ENCODE measurements at places on chromosomes 3 and 15.

GRCh38 chr15:97998307-97999071 lies 38.0 kb downstream of the ARRDC4 start:
- no peak for DNase-seq

DNA sequence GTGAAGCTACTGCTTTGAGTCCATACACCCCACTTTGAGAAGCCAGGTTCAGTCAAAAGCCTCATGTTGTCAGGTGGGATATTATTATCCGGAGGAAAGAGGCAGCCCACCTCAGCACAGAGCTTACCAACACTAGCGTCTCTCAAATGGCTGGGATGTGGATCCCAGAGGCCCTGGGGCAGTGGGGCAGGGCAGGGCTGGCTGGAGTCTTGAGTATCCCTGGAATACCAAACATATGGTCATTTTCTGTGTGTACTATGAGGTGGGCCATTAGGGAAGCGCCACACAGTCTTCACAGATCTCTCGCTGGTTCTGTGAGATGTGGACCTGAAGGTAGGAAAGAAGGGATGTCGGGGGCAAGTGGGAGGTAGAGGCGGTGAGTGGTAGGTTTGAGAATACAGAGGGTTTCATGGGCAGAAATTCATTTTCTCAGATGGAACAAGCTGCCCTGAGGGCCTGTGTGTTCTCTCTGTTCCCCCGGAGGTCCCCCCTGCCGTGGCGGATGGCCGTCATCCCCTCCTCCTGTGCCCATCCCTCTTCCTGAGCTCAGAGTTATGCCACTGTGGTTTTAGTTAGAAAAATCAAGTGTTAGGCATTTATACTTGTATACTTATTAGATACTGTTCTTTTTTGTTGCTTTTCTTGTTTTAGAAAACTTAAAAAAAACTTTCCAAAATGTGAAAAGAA lies 66.4 kb downstream of the USP13 start:
- DNase-seq: no peak

- no peak for DNase-seq
Observed at GRCh38 chr15:79872358-79873017, 24.3 kb downstream of the MTHFS start.

- DNase-seq: no peak
Observed at GRCh38 chr3:47444103-47444502, 31.6 kb downstream of the SCAP start.

DNA sequence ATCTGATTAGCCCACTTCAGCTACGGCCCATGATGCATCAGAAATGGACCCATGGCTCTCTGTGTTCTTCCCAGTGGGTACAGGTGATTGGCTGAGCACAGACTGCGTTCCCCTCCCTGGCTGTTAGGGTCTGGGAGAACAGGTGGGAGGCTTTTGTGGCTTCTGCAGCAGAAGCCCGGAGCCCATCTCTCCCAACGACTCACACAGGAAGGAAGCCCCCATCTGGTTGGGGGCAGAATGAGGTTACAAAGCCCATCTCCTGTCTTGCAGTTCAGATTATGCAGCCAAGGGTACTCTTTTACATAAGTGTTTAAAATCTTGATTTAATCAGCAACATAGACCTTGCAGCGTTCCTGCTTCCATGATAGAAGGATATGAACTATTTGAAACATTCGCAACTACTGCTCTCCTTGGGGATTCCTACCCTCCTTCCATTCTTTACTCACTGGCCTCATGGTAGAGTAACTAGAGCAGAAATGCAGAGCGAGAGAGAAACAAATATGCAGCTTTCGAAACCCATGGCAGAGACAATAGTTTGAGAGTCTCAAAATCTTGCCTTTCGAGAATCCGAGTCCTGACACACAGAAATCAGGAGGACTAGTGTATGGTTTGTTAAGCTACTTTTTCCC lies 291.3 kb downstream of the TLE3 start:
- no peak for DNase-seq

DNA sequence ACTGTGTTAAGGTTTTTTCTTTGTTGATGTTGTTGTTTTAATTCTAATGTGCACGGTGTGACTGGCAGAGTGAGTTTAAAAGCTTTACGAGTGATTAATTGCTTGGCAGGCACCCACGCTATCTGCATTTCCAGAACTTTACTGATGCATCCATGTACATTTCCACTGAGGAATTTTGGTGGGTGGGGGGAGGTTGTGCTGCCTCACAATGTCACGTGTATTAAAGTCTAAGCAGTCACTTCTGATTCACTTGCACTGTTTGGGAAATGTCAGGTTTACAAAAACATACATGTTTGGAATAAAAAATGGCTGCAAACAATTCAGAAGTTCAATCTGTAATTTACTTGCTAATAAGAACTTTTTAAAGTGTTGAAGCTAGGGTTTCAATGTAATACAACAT lies 38.5 kb upstream of the CTDSPL start:
- no peak for DNase-seq

- no peak for DNase-seq
Observed at GRCh38 chr3:43913036-43913948, 222.6 kb downstream of the ABHD5 start.

DNA sequence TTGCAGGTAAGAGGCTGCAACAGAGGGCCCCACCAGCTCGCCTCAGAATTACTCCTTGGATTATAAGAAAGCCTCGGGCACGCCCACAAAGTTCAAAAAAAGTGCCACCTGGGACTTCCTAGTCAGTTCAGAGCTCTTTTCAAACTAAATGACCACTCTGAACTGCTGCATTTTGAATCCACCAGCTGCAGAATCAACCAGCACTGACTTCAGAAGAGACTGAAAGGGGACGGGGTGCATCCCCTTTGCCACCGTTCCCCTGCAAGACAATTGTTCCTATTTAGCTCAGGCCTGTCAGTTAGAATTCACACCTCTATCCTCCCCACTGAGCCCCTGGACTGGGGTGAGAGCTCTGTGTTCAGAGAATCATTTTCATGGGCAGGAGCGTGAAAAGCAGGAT lies 181.4 kb upstream of the GADL1 start:
- no peak for DNase-seq

DNA sequence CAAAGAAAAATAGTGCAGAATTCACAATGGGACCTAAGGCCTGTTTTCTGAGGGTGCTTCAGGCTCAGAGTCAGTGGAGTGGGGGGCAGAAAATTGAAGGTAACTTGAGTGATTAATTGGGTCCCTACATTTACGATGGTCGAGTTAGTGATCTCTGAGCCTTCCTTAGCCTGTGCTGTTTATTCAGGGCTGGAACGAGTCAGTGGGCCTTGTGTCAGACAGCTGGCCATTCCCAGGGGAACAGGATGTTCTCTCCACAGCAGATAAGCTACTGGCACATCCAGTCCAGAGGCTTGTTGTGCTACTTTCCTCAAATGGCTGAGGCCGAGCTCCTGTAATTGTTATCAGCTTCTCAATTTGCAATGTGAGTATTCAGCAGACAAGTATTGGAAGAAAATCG lies 29.2 kb upstream of the CNTN3 start:
- no peak for DNase-seq

GRCh38 chr15:67456677-67457529 lies 64.0 kb upstream of the C15orf61 start:
- DNase-seq: peak; percentile 2

- no peak for DNase-seq
Observed at GRCh38 chr15:41932511-41933289, 38.8 kb upstream of the SPTBN5 start.

- no peak for DNase-seq
Observed at GRCh38 chr15:90901175-90902039, 1.7 kb upstream of the MAN2A2 start.

DNA sequence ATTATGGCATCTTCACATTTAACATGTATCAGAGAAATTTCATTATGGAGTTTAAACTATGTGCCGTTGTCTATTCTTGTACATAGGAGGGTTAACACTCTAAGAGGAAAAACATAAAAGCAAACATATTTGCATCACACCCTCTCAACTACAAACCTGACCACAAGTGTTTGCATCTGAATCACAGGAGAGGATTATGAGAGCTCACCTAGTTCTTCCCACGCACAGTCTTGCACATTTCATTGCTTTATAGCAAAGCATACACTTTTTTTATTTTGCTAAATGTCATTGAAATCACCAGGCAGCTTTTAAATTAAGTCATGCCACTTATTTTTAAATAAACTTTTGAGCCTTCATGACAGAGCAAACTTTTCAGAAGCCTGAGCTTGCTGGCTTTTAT lies 12.5 kb downstream of the TRAT1 start:
- no peak for DNase-seq

DNA sequence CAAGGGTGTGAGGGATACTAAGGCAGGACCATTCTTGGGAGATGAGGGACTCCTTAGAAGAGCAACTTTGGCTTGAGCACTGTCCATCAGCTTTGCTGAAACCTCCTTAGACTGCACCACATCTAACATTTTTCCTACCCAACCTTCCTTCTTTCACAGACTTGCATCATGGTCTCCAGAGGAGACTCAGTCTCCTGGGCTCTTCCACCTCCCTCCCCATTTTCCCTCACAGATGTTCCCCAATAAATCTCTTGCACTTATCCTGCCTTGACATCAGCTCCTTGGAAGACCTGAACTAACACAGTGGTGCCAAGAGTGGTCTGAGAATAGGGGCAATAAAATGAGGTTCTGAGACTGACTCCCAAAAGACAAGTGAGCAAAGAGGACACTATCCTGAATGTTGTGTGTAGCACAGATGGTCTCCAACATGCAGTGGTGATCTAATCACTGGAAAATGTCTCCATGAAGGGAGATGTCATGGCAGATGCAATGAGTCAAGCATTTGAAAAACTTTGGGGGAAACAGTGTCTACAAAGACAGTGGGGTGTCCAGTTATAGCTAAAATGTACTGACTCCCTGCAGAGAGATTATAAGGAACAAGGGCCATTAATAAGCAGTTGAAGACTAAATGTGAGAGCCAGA lies 26.0 kb upstream of the BOC start:
- DNase-seq: no peak

DNA sequence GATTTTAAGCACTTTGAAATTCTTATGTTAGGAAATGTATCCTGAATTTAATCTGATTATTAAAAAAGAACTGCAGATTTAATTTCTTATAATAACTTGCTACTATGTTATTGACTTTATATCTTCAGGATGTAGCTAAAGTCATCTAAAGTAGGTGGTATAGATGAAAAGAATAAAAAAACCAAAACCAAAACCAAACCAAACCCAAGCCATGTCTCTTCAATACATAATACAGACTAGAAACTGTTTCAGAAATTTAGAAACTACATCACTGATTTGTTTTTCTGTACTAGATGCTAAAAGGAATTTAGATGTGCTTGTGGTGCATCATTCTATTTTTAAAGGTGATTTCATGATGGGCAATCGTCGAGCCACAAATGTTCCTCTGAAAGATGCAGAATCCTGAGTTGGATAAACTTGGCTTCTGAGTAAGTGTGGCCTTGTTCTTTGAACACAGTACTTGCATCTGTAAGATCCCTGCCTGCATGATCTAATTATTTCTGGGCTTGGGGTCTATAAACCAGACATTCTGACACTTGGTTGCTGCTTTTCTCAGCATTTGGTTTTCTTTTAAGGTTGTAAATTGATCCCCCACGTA lies 287.1 kb upstream of the SUCLG2 start:
- DNase-seq: no peak

GRCh38 chr3:196175722-196176121 lies 35.5 kb downstream of the ZDHHC19 start:
- no peak for DNase-seq

- DNase-seq: no peak
Observed at GRCh38 chr15:38085114-38085513, 150.7 kb downstream of the TMCO5A start.

DNA sequence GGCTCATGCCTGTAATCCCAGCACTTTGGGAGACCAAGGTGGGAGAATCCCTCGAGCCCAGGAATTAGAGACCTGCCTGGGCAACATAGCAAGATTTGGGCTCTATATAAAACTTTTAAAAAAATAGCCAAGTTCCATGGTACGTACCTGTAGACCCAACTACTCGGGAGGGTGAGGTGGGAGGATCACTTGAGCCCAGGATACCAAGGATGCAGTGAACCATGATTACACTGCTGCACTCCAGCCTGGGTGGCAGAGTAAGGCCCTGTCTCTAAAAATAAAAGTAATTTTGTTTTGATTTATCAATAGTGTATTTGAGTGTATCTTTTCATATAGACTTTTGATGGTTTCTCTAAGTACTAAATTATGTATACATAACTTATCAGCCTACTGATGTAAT lies 63.1 kb downstream of the LSM3 start:
- no peak for DNase-seq

DNA sequence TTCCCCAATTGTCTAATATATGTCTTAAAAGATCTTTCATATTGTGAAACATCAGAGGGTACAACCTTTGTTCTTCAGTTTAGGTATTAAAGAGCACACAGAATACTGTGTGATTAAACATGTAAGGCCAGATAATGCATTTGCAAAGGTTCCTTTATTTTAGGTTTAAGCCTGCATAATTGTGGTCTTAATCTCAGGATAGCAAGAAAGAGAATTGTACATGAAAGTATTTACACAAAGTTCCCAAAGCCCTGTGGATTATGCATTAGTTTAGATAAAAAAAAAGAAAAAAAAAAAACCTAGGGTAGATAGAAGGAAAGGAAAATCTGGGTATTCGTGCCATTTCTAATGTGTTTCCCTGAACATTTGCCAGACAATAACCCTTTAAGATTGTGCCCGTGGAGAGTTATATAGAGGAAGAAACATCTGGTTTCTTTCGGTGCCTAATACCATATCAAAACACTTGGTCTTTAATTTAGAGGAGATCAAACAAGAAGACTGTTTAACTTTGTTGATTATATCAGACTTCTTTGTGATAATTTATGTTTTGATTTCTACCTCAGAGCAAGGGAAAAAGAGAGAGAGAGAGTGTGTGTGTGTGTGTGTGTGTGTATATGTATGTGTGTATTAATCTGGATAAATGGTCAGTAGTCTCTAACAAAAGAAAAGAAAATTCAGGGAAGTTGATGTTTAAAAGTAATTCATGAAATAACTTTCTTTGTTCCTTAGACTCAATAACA lies 139.6 kb upstream of the CGNL1 start:
- DNase-seq: no peak

GRCh38 chr3:46289966-46290365 lies 47.7 kb downstream of the CCR3 start:
- no peak for DNase-seq

- DNase-seq: no peak
Observed at GRCh38 chr3:131794766-131795388, 239.9 kb downstream of the CPNE4 start.

DNA sequence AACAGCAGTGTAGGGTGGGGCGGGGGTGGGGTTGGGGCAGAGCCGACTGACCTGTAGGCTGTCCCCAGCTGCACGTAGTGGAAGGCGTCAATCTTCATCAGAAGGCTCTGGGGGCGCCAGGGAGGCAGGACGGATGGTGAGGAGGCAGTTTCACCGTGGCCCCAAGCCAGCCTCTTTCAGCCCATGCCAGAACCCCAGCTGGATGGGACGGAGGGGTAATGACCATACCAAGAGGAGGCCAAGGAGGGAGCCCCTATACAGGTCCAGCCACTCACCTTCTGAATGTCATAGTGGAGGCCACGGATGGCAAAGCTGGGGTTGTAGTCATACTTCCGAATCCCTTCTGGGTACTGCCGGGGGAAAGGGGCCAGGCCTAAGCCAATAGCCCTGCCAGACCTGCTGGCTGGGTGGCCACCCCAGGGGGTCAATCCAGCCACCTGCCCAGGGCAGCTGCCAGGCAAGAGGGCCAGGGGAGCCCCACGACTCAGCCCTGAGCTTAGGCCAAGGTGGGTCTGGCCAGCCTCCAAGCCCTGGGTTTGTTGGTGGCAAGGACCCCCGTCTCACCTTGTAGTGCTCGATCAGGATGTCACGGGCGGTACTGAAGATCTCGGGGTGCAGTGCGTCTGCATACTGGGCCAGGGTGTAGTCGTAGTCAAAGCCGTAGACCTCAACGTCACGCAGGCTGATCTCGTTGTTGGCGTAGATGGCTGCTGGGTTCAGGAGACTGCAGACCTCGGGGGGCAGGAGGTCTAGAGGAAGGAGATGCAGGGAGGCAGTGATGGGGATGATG lies 4.9 kb downstream of the NT5DC2 start:
- no peak for DNase-seq

Data from esophagus squamous epithelium (tissue), 5 donors.